ENCODE measurements at places on chromosomes 12 and 14.

GRCh38 chr12:99039367-99040120, 394.5 kb downstream of the APAF1 start:
- no peak for DNase-seq

GRCh38 chr12:106342397-106343213, 14.9 kb upstream of the POLR3B start:
- DNase-seq: no peak

DNA sequence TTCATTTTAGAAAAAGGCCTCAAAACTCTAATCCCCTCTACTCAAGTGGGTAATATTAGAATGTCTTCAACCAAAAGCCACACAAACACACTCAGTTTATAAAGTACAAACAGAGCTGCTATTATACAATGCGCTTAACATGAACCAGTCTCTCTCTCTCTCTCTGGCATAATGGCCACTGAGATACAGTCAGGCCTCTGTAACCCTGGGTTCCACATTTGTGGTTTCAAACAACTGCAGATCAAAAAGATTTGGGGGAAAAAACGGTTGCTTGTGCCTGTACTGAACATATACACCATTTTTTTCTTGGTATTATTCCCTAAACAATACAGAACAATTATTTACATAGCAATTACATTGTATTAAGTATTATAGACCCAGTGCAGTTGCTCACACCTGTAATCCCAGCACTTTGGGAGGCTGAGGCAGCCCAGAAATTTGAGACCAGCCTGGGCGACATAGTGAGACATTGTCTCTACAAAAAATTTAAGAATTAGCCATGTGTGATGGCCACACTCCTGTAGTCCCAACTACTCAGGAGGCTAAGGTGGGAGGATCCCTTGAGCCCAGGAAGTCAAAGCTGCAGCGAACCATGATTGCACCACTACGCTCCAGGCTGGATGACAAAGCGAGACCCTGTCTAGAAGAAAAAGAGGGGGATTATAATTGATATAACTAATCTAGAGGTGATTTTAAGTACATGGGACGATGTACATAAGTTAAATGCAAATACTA, 5.6 kb downstream of the SLC11A2 start:
- DNase-seq: no peak

GRCh38 chr14:60304509-60304908, 55.5 kb downstream of the PPM1A start:
- no peak for DNase-seq

- DNase-seq: no peak
These were observed 43.9 kb upstream of the TESC start for GRCh38 chr12:117143008-117143532.

DNA sequence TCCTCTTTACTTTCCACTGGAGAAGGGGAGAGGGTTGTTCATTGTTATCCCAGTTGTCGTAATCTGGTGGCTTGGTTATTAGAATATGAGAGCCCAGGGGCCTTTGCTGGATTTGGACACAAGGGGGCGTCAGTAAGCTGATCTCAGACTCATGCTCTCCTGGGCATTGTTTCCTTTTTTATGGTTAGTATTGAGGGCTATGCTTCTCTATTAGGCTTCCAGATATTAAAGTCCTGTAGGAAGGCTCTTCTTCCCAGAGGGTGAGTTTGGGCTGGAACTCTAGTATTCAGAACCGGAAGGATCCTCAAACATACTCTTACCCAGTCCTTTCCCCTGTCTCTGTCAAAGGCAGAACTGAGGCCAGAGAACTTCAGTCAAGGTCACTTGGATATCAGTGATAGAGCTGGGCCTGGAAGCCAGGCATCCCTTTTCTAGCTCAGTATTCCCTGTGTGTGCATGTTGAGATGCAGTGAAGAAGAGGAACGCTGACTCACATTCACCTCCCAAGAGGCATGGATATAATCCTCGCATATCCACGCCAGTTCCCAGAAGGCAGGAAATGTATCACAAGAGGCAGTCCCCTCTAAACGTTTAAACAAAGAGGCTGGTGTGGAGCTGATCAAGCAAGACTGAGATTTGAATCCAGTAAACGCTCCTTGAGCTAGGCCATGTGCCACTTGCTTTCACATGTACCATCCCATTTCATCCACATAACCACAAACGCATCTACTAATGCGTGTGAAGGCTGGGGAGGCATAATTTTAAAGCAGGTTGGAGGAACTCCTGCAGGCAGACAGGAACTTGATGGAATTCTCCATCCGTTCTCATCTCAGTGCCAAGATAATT, 41.6 kb downstream of the UBE3B start:
- peak; percentile 48 for DNase-seq

DNA sequence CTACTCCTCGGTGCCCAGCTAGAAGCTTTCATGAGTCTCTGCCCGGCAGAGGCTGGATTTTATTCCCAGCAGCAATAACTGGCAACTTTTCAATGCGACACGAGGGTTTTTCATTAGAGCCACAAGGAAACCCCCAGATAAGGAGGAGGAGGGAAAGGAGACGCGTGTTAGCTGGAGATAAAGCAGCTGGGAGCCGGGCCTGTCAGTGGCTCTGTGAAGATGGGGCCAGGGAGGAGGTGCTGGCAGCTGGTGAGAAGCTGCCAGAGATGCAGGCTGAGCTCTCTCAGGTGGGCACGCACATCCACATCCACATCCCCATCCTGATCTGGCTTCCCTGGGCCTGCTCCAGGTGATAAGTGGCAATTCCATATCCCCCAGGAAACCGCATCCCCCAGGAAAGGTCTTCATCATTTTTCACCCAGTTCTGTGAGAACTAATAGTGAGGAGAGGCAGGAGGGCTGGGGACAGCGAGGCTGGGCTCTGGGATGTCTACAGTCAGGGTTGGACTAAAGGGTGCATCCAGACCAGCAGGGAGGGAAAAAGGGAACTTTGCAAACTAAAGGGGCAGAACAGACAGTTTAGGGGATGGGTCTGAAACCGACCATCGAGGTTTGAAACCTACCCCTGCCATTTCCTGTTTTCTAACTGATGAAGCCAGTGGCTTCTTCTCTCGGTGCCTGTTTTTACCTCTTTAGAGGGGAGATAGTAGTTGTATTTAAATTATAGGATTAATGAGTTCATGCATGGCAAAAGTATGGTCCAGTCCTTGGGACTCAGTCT, 413.2 kb downstream of the DPF3 start:
- no peak for DNase-seq

GRCh38 chr14:106789318-106789717, 1262.9 kb downstream of the TMEM121 start:
- DNase-seq: no peak

DNA sequence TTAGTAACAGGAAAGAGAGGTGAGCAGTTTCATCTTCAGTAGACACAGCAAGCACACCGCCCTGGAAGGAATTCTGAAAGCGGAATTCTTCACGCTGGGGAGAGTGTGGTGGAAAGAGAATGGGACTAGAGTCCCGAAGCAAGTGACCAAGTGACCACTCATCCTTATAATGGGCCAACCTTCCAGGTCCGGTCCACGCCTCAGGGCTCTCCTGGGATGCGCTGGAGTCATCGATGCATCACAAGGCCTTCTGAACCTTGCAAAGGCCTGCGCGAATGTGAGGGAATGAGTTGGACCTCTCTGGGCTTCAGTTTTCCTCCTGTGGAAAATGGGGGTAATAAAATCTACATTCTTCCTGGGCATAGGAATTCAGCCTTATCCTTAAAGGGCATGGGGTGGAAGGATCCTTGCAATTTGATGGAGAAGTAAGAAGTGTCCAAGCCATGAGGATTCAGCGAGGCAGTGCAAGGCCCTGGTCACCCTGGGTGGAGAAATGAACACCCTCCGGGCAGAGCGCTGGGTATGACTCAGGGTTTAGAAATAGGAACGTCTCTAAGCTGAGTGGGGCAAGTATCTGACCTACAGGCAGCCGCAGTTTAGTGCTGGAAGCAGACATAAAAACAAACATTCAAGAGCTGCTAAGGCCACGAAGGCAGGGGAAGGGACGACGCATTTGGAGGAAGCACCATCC, 97.7 kb downstream of the SETD3 start:
- no peak for DNase-seq

DNA sequence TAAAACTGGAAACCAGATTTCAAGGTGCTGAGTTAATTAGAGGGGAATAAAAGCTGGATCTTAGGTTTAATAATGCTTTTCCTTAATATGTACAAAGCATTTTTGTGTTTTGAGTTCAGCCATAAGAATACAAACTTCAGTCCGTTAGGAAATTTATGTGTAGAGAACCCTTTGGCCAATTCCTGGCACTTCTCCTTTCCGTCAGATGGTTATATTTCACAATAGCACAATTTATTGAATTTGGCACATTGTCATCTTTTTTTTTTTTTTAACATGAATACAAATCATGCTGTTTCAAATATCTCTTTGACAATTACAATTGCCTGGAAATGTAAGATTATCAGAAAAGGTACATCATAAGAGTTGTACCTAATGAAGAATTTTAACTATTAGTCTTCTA, 56.2 kb upstream of the DDHD1 start:
- no peak for DNase-seq

DNA sequence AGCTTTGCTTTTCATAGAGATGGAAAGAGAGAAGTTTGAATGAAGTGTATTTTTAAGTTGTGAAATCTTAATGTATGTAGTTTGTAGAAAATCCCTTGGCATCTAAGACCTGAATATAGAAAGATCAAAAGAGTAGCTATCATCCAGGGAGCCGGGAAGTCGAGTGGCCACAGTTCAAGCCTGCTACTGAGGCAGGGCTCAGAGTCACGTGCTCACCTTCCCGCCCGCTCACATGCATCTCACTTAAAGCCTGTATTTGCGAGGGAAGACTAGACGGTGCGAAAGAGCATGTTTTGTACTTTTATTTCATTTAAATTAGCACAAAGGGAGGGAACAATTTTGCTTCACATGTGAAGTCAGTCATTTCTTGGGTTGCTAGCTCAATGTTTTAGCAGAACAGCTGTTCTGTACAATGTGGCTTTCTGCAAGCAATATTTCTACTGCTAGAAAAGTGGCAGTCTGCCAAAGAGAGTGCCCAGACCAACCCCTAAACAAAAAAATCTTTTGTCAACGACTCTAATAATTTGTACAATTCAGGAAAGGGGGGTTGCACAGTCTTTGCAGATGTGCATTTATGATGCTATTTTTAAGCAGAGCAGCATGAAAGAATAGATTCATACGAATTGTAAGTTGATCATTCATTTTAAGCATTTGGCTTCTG, 290.7 kb downstream of the NPAS3 start:
- DNase-seq: no peak

DNA sequence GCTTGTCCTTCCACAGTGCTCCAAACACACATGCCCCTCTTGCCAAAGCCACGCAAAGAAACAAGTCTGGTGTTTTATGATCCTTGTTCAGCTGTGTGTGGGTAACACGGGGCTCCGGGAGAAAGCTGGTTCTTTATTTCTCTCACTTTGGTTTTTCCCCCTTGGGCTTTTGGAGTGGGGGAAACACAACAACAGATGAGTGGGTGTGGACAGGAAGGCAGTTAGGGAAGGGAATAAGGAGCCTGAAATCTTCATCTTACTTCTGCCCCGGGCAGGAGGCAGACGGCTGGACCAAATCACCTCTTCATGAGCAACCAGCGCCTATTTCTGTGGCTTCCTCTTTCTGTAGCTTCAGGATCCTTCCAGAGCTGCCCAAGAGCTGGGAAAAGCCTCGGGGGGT, 218.5 kb downstream of the PHETA1 start:
- no peak for DNase-seq

DNA sequence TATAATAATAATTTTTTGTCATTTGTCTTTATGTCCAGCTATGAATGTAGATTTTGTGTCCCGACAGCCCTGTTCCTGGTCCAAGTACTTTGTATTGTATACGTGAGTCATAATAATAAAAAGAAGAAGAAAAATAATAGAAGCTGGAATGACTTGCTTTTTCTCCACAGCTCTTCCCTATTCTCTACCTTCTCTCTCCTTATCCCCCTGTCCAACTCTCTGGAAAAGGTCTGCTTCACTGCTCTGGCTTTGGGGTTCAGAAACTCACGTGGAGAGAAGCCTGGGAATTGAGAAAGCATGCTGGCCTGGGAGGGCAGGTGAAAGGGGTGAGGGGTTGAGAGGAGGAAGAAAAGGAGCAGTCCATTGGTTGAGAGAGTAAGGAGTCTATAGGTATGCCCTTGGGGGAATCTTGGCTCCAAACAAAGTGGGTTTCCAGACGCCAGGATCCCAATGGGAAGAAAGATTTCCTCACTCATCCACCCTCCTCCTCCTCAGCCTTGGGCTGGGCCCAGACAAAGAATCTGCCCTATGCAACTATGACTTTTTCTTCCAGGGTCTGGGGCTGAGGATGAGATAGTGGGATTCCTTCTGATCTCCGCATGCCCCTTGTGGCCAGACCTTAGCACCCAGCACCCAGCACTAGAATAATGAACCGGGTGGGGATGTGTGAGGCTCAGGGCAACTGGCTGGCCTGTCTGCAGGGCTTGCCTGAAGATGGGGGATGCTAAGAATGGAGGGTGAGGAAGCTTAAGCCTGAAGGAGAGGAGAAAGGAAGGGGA, 4.0 kb downstream of the HOXC8 start:
- no peak for DNase-seq

GRCh38 chr14:77909911-77910310, 110.0 kb downstream of the ADCK1 start:
- no peak for DNase-seq

DNA sequence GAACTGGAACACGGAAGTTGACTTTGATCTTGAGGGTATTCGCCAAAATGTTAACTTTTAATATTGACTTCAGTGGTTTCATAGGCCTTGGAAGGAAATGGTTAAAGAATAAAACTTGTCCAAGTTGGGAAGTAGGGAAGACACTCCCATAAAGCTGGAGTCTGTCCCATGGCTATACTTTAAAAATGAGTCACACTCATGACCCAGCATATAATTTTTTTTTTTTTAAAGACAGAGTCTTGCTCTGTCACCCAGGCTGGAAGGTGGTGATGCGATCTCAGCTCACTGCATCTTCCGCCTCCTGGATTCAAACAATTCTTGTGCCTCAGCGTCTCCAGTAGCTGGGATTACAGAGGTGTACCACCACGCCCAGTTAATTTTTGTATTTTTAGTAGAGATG, 19.6 kb downstream of the TMPRSS12 start:
- no peak for DNase-seq

- no peak for DNase-seq
These were observed 110.6 kb upstream of the SOX5 start for GRCh38 chr12:24060089-24060488.

DNA sequence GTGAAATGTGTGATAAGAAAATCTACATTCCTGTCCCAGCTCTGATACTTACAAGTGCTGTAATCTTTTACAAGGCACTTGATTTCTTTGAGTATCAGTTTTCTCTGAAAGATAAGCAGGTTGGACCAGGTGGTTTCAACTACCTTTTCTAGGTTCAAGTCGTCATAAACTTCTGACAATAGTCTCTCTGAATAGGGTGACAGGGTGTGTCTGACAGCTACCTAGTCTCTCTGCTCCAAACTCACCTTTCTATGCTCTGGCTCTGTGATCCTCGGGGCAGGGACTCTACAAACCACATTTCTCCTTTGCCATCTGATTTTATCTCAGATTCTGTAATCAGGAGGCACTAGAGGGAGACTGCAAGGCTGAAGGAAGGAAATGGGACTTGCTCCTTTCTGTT, 137.7 kb upstream of the SYT1 start:
- no peak for DNase-seq

All from activated T-cell treated with anti-CD3 and anti-CD28 coated beads, Interleukin-2, amount 50 U/mL, for 72 hours (primary cell).